T-helper 22 cell (primary cell): ENCODE measurements at places on chromosomes 7 and 10.
A peak's percentile ranks its signal among the peaks of the same experiment; 100 is the strongest.

- DNase-seq, result peak; percentile 32
Observed at GRCh38 chr10:101161494-101162299, 30.6 kb downstream of the TLX1 start.

DNA sequence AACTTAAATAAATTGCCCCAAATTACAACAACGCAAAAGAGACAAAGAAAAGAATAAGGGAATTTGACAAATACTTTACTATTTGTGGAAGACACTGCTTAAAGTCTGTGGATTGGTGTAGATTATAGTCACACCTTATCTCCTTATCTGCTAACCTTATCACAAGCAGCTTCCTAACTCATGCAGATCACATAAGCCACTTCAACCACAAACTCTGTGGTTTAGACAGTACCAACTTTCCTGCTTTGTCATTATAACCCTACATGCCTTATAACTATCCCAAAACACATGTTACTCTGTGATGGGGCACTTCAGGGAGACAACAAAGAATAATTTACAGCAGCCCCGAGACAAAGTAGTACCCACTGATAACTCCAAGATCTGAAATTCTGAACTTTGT is 41.5 kb upstream of the PPP3CB start:
- no peak for DNase-seq

- no peak for DNase-seq
Observed at GRCh38 chr10:492836-493235, 196.6 kb downstream of the DIP2C start.

DNA sequence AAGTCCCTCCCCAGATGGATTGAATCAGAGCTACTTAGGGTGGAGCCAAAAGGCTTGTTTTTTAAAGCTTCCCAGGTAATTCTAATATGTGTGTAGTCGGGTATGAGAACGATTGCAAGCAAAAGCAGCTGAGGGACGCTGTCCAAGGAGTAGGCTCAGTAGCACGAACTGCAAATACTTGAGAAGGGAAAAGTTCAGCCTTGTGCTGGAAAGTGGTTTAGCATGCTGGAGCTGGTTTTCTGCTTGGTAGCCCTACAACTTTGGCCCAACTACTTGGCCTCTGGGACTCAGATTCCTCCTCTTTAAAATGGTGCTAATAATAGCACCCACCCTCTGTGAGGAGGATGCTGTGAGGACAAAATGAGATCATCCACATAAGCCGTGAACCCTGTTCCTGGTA is 76.2 kb downstream of the AHR start:
- no peak for DNase-seq

DNA sequence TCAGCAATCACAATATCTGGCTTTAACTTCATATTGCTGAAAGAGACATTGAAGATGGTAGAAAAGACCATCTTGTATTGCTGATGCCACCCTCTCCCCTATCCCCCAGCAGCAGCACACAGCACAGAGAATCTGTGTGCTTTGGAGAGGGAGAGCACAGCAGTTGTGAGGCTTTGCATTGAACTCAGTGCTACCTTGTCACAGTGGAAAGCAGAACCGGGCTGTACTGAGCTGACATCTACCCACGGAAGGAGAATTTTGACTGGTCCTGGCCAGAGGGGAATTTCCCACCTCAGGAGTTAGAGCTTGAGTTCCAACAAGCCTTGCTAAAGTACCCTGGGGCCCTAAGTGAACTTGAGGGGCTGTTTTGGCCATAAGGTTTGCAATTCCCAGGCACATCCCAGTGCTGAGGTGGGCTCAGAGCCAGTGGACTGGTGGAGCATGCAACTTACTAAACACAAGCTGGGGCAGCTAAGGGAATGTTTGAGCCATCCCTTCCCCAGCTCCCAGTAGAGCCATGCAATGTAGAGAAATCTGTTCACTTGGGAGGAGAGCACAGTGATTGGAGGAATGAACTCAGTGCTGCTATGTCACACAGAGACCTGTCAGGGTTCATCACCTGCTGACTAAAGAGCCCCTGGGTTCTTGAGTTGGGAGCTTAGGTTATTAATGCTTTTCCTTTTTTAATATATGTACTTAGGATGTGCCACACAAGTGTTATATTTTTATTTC is 62.1 kb downstream of the OR13A1 start:
- no peak for DNase-seq

DNA sequence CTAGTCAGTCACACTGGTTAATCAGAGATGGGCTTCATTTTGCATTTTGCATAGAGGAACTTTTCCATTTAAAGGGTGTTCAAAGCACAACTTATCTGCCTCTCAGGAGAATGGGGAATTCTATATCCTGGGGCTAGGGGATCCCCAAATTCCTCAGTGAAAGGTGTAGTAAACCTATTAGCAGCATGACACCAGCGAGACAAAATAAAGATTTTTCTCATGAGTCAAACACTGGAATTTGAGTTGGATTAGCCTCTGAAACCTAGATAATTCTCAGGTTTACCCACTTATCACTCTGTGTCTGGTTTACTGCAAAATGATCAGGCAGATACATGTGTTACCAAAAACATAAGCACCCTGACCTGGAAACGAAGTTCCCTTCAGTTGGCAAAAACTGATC is 2.1 kb downstream of the AFAP1L2 start:
- DNase-seq, result no peak

DNA sequence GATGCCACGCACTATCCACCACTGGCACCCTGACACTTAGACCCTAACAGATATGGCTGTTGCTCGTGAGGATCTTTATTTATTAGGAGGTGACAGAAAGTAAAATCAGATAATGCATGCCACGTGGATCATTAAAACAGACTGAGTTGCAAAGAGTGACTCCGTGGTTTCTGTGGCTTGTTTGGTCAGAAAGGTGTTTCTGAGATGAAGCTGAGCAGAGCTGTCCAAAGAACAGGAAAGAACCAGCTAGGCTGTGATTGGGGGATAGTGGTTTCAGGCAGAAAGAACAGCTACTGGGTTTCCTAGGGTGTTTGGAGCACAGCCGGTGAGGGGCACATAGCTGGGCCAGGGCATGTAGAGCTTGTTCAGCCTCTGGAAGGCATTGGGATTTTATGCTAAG is 34.4 kb downstream of the CSGALNACT2 start:
- DNase-seq, result no peak

- no peak for DNase-seq
Observed at GRCh38 chr10:84946904-84947303, 618.5 kb downstream of the CCSER2 start.

GRCh38 chr10:44511601-44512000 is 126.7 kb upstream of the CXCL12 start:
- no peak for DNase-seq

DNA sequence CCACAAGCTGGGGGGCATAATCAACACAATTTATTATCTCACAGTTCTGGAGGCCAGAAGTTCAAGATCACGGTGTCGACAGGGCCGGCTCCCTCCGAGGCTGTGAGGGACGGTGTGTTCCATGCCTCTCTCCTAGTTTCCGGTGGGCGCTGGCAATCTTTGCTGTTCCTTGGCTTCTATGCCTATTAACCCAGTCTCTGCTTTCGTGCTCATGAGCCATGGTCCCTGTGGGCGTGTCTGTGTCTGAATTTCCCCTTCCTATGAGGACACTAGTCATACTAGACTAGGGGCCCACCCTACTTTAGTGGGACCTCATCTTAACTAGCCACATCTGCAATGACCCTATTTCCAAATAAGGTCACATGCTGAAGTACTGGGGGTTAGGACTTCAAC is 29.4 kb downstream of the HIPK2 start:
- no peak for DNase-seq

- DNase-seq, result no peak
Observed at GRCh38 chr10:5493691-5494090, 5.7 kb downstream of the CALML5 start.

DNA sequence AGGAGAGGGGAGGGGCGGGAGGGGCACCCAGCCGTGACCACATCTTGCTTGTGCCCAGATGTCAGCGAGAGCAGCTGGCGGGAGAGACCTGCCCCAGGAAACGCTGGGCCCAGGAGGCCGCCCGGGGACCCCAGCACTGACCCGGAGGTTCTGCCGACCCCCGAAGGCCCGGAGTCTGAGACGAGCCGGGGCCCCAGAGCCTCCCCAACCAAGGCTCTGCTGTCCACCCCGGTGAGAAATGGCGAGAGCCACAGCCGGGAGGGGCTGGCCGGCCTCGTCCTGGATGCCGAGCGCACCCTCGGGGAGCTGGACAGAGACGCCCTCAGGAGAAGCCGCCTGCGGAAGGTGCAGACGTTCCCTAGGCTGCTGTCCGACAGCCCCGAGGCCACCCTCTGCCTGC is 25.9 kb downstream of the KNDC1 start:
- DNase-seq, result no peak

DNA sequence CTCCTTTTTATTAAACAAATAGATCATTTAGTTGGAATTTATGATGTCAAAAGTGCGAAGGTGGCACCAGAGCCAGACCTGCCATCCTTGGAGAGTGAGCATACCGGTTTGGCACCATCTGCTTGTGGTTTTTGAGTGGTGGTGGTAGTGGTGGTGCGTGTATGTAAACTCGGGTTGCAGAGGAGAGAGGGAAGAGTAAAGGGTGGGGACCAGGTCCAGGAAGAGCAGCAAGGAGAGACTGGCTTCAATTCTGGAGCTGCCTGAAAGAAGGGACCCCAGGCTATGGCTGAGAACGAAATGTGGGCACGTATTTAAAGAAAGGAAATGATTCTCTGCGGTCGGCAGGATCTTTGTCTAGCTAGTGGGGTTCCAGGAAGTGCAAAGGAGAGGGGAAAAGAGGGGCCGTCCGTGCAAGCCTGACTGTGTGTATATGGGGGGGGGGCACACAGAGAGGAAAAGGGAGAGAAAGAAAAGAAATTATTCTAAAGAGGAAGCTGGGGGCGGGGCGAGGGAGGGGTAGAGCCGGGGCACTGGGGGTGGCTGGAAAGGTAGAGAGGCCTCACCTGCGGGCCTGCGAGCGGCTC is 448 bp upstream of the GOLGA7B start:
- DNase-seq, result no peak

DNA sequence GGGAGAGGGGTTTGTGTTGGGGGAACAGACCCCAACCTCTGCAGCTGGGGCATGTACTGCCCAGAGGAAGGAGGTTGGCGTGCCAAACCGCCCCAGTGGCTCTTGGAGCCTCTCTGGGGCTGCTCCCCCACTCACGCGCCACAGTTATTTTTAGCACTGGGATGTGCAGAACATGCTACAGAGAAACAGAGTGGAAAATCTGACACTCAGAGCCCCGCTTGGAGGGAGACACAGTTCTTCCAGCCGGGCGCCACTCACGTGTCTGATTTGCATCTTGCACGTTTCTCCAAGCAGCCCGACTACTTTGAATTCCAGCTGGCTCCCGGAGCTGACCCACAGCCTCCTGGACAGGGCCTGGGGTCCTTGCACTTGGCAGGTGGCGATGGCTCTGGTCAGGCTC is 182.0 kb downstream of the RPS24 start:
- DNase-seq, result no peak

DNA sequence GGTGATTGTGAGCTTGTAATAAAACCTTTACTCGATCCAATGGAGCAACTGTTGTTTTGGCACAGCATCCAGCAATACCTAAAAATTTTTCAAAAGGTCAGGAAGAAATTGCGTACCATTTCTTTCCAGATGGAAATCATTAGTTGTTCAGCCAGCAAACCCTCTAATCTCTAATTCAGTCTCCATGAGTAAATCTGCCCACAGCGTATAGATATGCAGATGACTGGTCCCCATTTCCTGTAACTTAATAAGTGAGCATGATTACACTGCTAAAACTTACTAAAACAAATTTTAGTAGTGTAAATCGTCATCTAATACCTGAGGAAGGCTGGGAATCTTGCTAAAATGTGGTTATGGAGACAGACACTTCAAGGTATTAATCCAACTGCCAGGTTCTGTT is 10.6 kb downstream of the SLC25A16 start:
- DNase-seq, result no peak

DNA sequence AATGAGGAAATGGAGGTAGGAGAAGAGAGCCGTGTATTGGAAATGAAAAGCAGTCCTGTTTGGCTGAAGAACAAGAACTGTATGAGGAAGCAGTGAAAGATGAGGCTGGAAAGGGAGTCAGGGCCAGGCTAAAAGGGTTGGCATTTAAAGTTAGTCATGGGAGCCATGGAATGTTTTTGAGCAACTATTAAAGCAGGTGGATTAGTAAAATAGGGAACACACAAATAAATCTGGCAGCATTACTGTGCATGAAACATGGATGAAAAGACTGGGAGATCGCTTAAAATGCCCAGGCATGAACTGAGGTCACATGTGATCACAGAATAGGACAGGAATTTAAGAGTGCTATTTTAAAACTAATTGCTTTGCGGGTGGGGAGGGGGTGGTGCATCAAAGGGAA is 1.4 kb upstream of the IFRD1 start:
- DNase-seq, result no peak

GRCh38 chr10:26755443-26755903 is 58.0 kb downstream of the PDSS1 start:
- no peak for DNase-seq

- no peak for DNase-seq
Observed at GRCh38 chr7:93015779-93016481, 101.8 kb downstream of the SAMD9 start.
